ENCODE measurements at places on chromosomes 1 and 21. TPM values are rescaled to one million over a fixed set of nuclear protein-coding genes. Genes with fewer than 3 reads are reported as not detected.

DNA sequence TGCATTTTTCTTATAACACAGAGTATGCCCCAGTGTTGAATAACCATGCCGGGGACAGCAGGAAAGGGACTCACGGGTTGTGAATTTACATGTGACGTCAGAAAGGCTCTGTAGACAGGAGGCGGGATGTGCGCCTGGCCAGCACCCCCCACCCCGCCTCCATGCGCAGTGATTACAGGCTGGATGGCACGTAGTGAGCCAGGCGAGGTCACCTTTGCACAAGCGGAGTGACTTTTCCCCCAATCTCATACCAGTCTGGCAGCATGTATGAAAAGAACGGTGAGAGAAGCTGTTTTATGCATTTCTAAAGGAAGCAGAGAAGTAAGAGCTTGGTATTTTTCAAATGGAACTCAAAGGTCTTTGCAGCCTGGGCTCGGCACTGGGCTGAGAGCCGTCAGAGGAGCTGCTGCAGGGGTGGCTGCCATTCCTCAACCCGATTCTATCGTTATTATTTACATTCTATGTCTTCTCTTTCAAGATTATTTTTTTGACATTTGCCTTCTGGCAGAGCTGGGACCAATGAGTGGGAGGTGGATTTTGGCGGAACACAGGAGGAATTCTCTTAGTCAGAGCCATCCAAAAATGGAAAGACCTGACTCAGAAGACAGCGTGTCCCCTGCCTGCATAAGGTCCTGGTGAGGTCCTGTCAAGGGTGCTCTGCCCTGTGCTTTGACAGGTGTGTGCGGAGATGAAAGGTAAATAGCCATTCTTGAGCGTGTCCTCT is 115.6 kb upstream of the SLC45A1 start:
- DNase-seq, result peak; percentile 90

OPRD1 gene
- not detected for total RNA-seq

MYOG gene
- total RNA-seq, result not detected

DNA sequence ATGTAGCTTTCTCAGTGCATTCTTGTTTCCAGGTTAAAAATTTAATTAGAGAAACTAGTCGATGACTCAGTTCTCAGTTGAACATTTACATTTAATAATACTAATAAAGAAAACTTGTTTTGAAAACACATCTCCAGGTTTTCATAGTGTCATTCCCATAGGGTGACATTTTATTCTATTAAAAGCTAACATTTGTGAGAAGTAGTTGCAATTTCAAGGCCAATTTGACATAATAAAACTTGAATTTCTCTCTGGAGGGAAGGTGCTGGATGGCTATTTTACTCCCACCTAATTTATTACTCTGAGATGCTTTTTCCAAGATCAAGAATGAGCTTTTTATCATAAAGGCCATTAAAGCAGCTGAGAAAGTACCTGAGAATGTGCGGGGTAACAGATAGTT is 16.6 kb downstream of the HUNK start:
- no peak for DNase-seq

GRCh38 chr1:101323535-101323934 is 86.7 kb downstream of the S1PR1 start:
- no peak for DNase-seq

All from posterior vena cava (tissue), 2 donors.